ENCODE measurements at places on chromosomes 4 and X.

GRCh38 chr4:88138561-88138960 is 19.9 kb downstream of the ABCG2 start:
- no peak for DNase-seq

GRCh38 chr4:34939073-34939472 is 1305.2 kb downstream of the ARAP2 start:
- DNase-seq: no peak

DNA sequence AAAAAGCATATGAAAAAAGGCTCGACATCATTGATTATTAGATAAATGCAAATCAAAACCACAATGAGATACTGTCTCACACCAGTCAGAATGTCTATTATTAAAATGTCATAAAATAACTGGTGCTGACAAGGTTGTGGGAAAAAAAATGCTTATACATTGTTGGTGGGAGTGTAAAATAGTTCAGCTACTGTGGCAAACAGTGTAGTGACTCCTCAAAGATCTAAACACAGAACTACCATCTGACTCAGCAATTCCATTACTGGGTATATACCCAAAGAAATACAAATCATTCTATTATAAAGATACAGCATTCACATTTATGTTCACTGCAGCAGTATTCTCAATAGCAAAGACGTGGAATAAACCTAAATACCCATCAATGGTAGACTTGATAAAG is 412.1 kb downstream of the CENPC start:
- no peak for DNase-seq

GRCh38 chr4:140807491-140808252 is 51.5 kb upstream of the TBC1D9 start:
- no peak for DNase-seq

DNA sequence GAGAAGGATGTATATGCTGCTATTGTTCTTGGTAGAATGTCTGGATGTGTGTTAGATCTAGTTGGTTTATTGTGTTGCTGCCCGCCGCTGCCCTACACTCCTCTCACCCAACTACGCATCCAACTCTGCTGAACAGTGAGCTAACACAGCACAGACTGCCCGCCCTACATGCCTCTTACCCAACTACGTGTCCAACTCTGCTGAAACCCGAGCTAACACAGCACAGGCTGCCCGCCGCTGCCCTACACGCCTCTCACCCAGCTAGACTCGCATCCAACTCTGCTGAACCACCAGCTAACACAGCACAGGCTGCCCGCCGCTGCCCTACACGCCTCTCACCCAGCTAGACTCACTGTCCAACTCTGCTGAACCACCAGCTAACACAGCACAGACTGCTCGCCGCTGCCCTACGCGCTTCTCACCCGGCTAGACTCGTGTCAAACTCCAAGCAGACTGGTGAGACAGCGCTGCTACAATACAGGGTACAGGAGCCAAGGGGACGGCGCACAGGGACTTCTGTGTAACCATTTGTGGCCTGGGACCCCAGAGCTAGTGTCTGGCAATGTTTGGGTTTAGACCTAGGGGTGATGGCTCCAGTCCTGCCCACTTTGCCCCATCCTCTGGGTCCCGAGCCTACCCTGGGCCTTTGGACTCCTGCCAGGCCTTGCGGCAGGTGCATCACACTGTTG is 11.6 kb upstream of the CTBP1 start:
- DNase-seq: no peak

GRCh38 chr4:153507310-153508073 is 41.3 kb downstream of the TMEM131L start:
- DNase-seq: no peak

DNA sequence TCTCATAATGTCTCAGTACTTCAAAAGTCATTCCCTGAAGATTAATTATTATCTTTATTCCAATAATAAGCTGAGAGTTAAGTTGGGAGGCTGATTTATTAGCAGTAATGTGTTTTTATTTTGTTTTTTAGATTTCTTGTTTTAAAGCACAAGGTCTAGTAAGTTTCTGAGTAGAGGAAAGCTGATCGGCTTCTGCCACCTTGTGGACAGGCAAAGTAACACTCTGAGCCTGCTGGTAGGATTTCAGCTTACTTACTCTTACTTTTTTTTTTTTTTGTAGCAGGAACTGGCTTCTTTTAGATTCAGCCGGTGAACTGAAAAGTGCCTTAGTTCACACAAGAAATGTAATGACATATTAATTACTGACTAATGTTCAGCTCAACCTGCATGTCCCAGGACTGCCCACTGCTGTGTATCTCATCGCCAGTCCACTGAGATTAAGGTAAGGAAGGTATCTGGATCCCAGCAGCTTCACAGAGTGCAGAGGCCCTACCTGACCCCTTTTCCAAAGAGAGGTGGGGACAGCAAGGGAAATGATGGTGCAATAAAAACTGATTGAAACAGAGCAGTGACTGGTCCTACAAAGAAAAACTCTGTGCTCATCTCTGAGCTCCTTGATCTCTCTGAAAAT is 126.5 kb downstream of the ADGRA3 start:
- no peak for DNase-seq

GRCh38 chr4:48557478-48557877 is 67.4 kb downstream of the ZAR1 start:
- DNase-seq: no peak

DNA sequence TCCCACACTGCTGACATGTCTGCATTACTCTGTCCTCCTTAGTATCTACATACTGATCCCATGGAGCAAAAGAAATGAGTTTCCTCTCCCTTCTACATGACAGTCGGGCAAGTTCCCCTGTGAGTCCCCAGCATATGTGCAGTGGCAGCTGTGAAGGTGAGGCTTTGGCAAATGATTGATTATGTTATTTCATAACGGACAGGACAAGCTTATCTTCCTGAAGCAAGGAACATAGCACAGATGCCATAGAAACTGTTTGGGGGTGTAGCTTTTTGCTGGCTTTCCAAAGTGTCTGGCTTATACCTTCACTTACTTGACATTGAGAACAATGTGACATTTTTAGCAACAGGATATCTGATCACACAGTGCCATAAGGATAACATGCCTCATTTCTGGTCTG is 136.8 kb upstream of the PDLIM3 start:
- no peak for DNase-seq

- DNase-seq: no peak
Observed at GRCh38 chrX:129961180-129962083, 21.0 kb upstream of the BCORL1 start.

DNA sequence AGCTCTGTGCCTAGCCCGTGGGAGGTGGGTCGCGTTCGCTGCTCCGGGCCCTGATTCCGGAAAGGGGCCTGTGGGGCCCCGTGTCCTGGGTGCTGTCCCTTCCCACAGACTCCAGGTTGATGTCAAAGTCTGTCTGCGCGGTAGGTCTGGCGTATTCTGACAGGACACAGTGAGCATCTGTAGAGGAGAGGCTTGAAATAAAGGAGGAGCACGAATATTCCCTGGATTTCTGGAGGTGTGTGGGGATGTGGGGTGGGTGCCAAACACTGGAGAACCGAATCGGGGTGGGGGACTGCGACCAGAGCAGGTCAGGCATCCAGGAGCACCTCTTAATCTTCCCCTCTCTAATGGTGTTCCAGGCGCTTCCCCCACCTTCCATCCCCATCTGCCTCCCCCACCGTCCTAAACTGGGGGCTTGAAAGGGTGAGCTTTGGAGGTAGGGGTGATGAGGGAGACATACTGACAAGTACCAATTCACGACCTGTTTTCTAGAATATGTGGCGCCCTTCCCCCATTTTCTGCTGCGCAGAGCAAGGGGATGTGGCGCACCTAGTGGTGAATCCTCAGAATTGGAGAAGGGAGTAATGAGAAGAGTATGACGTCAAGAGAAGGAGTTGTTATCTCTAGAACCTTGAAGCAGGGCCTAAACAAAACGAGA is 877 bp downstream of the GPRASP1 start:
- no peak for DNase-seq

DNA sequence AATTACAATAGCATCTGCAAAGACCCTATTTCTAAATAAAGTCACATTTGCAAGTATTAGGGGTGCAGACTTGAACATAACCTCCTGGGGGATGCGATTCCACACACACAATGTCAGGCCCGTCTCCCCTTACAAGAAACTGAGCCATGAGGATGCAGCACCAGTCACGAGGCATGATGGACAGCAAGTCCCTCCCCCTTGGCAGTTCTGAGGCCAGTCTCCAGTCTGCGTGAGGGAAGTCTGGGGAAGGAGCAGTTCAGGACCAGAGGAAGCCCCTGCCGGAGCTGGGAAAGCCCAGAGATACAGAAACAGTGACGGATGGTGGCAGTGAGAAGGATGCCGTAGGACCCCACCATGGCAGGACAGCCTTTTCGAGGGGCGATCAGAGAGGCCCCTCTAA is 9.4 kb downstream of the FAM53A start:
- DNase-seq: no peak

DNA sequence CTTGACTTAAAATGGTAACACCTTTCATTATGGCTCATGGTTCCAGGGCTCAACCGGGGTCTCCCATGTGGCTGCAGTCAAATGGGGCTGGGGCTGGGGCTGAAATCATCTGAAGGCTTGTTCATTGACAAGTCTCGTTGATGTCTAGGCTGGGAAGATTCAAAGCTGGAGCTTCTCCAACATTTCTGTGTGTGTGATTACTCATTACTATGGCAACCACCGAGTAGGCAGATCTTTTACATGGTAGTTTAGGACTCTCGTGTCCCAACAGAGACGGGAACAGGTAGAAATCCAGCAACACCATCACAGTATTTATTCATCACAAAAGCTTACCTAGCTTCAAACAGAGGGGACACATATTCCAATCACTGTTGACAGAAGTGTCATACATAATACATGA is 7.8 kb downstream of the YTHDC1 start:
- no peak for DNase-seq

GRCh38 chrX:11531226-11531625 is 134.5 kb downstream of the ARHGAP6 start:
- no peak for DNase-seq

GRCh38 chr4:57182132-57182874 is 72.1 kb upstream of the IGFBP7 start:
- DNase-seq: no peak

DNA sequence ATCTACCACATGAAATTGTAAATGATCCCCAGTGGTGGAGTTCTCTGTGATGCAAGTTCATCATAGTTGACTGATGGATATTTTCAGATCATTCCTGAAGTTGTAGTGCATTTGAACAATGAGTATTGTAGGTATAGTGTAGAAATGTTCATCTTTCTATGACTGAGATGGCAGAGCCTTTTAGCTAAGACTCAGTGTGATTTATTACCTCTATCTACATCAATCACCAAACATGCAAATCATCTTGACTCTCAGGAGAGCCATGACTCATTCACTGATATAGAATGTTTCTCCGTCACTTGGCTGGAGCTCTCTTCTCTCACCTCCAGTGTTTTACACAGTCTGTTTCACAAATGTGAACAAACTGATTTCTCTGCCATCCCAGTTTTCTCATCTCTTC is 392.6 kb downstream of the IL1RAPL1 start:
- no peak for DNase-seq

DNA sequence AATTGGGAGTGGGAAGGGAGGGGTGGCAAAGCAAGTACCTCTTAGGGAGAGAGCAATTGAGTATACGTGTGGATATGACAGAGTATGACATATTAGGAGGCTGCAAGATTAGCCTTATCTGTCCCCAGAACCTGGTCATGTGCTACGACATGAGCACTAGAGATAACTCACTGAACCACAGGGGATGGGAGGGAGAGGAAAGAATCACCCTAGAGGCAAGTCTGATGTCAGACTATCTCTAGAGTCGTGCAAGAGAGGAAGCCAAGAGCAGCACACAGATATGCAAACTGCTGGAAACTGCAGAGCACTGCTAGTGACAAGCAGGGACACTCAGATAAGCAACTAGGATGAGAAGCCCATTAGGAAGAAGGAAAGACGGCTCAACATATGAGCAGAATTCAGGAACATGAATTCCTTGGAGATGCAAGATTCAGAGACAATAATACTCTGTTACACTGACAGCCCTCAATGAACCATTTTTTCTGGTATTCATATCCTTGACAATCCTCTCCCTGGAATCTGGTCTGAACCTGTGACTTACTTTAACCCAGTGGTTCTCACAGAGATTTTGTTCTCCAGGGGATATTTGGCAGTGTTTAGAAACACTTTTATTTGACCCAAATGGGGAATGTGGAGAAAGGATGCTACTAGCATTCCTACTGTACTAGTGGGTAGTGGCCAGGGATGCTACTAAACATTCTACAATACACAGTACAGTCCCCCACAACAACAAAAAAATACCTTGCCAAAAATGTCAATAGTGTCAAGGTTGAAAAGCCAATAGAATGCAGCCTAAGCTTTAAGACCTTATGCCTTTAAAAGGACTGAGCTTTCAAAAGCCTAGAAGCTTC is 84.0 kb upstream of the BMP2K start:
- DNase-seq: no peak

GRCh38 chr4:93648258-93648657 is 180.3 kb upstream of the ATOH1 start:
- DNase-seq: no peak

GRCh38 chr4:164779811-164780216 is 25.9 kb downstream of the SMIM31 start:
- no peak for DNase-seq

DNA sequence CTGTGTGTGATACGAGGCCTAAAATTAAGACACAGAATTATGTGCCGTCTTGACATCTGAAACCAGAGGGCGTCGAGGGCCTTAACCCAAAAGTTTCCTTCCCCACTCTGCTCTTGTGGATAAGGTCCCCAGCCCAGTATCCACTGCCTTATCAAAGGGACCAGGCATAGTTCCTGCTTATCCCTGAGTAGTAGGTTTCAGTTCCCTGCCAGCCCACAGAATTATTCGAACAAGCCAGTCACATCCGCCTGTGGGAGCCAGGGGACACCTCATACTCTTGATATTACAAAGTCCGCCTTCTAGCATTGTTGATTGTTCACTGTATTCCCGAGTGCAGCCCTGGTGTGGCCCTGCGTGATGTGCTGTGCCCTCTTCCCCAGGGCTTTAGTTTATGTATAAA is 5.4 kb upstream of the MMRN1 start:
- DNase-seq: no peak

DNA sequence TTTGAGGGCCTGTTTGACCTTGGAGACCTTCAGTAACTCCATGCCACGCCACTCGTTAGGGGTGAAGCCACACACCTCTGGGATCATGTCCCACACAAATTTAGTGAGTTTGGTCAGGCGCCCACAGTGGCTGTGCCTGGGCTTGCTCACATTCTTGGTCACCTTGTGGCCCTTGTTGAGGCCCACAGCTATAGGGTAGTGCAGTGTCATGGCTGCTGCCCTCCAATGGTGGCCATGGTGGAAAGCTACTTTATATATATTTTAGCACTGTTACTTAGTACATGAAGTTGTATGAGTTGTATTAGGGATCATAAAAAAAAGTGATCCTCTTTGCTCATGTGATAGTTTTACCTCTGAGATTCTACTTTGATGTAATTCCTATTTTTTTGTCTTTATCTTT is 985 bp upstream of the CXCL11 start:
- no peak for DNase-seq

- no peak for DNase-seq
Observed at GRCh38 chrX:72685810-72686456, 28.2 kb downstream of the PHKA1 start.

All from stimulated activated CD8-positive, alpha-beta memory T cell treated with anti-CD3 and anti-CD28 coated beads, Interleukin-4, amount 100 ng/mL, for 1 hour (primary cell).